ENCODE measurements at places on chromosomes 11 and 22.

DNA sequence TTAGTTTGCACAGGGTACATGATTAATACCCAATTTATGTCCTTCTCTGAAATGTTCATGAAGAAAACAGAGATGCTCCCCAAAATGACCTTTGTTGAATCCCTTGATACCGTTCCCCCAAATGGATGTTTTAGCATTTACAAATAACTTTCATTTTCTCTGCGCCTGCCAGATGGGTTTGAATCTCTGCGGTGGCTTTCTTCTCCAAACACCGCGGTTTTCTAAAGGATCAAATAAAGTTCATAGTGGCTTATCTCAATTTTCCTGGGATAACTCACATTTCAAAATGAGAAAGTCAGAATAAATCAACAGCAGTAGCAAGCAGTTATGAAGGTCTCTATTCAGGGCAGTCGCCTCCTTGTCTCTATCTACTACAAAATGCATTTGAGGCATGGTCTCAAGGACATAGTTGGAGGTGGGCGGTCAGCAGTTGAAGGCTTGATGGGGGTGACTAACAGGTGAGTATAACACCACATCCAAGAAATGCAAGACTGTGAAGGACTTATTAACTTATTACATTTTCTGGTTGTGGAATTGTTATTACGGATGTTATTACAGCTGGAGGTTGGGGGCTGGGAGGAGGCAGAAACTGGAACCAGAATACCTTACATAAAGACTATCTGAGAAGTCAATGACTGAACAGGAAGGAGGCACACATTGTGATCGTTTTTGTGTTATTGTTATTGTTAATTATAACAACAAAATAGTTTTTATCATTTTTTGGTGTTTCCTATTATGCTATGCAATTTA lies 1513.3 kb downstream of the FAM181B start:
- no peak for DNase-seq

DNA sequence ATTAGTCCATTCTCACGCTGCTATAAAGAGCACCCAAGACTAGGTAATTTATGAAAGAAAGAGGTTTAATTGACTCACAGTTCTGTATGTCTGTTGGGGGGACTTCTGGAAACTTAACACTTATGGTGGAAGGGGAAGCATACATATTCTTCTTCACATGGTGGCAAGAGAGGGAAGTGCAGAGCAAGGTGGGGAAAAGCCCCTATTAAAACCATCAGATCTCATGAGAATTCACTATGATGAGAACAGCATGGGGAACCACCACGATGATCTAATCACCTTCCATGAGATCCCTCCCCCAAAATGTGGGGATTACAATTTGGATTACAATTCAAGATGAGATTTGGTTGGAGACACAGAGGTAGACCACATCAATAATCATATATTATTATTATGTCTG lies 25.7 kb downstream of the CEP57 start:
- no peak for DNase-seq

- DNase-seq = no peak
These were observed 12.0 kb upstream of the TTLL12 start for GRCh38 chr22:43198936-43199335.

GRCh38 chr11:69642549-69642912 lies 1.6 kb downstream of the CCND1 start:
- no peak for DNase-seq

GRCh38 chr11:10808235-10808552 lies 532 bp downstream of the EIF4G2 start:
- DNase-seq = peak; percentile 6

DNA sequence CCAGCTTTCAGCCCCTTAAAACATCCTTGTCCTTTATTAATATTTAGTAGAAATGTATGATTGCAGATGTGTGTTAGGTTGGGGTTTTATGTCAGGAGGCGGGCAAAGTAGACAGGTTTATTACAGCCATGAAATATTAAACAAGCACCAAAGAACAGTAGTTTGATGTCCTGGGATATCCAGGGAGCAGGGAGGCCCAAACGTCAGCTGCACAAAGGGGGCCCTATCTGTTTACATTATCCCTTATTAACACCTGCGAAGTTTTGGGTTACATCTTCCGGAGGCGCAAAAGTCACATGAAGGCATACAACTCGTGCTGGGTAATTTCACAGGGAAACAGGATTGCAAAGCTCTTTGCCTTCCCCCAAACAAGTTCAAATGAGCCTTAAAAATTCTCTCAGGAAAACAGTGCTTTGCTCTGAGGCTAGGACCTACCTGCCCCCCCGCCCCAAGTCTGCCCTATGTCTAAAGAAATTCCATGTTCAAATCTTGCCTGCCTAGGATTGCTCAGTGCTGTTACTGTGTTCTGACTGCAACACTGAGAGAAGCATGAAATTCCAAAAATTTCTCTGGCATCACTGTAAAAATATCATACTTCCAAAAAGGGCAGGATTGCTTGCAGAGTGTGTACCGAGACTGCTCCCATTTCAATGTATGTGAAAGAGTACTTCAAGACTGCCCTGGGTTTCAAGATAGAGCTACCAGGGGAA lies 8.9 kb downstream of the MN1 start:
- no peak for DNase-seq

DNA sequence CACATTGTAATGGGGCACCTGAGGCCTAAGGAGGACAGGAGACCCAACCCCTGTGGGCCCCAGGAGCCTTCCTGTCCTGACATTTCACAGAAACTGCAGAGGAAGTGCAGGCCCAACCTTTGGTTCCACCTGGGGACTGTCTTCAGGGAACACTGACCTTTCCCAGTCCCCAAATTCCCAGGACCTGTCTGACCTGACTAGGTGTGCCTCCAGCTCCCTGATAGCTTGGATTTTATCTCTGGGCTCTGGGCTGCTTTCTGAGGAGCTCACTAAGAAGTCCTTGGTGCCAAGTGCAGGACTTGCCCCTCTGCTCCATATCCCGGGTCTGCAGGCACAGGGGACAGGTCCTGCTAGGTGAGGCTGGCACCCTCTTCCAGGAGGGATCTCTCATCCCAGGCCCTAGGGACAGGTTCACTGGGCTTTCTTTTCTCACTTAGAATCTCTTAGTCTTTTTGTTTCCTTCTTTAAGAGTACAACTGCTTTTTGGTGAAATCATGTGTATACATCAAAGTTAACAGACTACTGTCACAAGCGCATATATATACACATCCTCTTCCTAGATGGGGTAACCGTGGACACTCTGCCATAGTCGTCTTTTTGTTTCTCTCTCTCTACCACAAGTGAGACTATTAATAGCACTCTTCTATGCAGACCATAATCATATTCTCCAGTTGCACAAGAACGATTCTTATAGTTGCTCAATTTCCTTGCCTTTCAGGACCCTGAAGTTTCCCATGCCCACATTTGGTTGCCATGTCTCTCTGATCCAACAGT lies 72.0 kb upstream of the IGLL5 start:
- DNase-seq = no peak

DNA sequence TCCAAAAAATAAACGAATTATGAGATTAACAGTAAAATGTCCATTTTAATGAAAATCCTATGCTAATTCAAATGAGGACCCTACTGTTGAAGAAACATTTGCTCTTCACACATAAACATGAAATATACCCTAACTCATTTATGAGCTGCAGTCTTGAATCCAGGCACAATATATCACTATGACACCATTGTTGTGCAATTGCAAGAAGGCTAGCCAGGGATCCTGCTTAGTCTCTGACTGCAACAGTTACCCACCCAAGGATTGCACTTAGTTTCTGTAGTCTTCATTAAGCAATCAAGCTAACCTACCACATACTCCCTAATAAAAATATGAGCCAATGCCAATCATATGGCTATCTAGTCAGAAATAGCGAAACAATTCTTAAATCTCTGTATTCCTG lies 981.0 kb upstream of the FAT3 start:
- DNase-seq = no peak

- no peak for DNase-seq
These were observed 18.8 kb upstream of the AMOTL1 start for GRCh38 chr11:94749369-94749768.

DNA sequence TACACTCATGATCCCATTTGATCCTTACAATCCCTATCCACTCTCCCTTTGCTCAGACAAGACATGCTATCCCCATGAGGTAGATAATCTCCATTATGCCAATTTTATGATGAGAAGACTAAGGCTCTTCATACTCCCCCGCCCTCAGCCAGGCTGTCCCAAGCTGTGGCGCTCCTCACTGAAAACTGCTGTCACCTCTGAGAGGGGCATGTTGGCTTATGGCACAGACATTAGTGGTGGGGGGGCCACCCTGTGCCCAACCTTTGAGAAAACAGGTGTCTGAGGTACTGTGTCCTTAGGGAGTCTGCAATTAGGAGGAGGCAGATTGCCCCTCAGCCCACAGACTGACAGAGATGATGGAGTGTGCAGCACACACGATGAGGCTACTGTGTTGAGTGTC lies 2.4 kb downstream of the DDTL start:
- DNase-seq = no peak

DNA sequence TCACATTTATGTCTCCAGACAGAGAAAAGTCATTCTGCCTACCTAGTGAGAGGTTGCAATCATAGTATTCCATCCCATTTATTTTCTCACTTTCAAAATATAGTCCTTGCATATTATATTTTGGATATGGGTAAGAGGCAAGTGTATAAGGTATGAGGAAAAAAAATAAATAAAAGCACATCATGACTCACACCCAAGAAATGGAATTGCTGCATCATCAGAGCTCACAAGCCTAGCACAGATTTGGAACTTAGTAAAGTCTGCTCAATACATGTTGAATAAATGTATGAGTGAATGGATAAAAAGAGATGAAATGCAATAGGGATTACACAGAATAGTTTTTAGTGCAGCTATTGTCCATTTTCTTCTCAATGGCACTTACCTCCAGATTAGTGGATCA lies 2.5 kb upstream of the OR51G1 start:
- DNase-seq = no peak

- DNase-seq = no peak
These were observed 36.7 kb downstream of the ADAMTS8 start for GRCh38 chr11:130391711-130392110.

DNA sequence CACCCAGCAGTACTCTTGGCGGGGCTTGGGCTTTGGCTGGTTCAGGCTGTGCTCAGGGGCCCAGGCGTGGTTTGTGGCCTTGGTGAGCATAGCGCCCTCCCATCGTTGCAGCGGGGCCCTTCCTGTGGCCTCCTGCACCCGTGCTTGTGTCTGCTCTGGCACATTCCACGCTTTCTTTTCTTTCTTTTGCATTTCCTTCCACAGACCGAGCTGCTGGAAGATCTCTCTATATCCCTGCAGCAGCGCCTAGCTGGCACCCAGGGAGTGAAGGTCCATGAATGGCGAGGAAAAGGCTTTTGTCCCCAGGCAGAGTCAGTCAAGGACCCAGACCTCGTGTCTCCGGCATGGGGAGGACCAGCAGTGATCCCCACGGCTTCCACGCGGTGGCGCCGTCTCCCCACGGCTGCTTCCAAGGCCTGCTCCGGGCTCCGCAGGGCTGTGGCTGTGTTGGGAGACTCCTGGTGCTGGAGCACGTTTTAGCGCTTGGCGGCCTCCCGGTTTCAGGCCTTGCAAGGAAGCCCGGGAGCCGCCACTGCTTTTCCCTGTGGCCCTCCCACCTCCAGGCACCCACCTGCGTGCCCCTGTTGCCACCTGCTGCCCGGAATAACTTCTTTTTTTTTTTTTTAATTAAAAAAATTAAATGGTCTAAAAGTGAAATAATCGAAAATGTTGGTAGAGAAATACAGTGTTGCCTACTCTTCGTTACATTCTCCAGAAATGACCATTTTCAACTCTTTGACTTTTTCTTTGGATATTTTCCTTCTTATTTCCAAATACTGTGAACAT lies 28.5 kb downstream of the GLB1L2 start:
- DNase-seq = peak; percentile 44

DNA sequence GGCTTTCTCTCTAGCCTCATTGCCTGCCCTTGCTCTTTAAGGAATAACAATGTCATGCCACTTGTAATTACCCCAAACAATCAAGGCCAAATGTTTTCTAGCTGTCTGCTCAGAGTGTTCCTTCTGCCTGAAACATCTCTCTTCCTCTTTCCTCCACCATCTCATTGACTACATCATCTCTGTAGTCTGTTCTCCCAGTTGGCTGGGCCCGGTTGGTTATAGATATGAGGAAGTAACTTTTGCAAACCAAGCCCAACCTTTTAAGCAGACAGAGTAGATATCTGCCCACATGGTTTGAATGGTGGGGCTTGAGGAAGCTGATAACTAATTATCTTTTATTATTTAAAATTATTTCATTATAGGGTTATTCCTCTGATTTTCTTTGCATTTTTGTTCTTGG lies 104.5 kb downstream of the NTM start:
- no peak for DNase-seq

GRCh38 chr11:116498161-116498560 lies 274.6 kb downstream of the BUD13 start:
- DNase-seq = no peak

DNA sequence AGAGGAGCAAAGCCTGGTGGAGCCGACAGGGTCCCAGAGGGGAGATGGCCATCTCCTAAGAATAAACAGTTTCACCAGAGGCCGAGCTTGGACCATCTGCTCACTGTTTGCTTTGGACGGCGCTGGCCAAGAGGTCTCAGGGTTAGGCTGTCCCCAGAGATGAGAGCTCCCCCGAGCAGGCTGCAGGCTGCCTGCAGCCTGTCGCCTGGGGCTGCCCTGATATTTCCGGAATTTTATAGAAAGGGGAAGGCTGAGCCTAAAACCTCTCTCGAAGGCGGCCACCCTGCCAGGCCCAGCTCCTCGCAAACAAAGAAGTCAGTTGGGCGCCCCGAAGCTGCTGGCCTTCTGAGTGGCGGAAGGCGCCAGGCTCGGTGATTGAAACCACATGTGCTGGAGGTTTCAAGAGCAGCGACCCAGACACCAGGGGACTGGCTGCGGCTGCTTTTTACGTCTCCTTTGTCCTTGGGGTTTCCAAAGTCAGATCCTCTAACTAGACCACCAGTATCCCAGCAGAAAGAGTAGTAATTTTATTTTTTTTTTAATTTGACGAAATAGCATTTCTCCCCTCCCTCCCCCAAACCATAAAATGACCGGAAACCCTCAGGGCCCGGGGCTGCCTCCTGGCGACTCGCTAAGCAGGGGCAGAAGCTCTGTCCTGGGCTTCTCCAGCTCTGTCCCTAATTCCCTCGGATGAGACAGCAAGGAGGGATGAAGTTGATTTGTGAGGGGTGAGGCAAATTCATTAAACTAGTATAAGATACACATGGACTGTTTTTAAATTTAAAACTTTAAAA lies 57.4 kb downstream of the CLMP start:
- no peak for DNase-seq

DNA sequence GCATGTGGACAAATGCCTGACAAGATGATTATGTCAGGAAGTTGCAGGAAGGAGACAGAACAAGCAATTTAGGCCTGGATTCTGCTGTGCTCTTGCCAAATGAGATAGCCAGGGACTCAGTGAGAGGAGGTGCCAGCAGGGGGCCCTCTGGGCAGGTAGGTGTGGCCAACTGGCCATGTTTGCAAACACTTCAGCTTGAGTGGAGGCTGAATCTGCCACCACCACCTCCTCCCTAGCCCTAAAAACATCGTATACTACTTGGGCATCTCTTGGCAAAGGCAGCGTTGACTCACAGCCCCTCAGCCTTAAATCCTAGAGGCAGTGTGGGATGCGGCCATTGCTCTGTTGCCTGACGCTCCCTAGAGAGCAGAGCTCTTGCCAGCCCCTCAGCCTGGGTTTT lies 95.1 kb upstream of the PLET1 start:
- no peak for DNase-seq
